Neuronal stem cell (in vitro differentiated cells): ENCODE measurements at places on chromosomes 7 and 10.

GRCh38 chr7:428387-428786 is 91.3 kb downstream of the PDGFA start:
- H3K27me3 ChIP-seq: no peaks in the 10 kb centered on the region
- no peak overlapping the region for H3K27ac ChIP-seq
- DNase-seq: no peak
- H3K4me3 ChIP-seq: no peak overlapping the region
- H3K4me1 ChIP-seq: no peaks in the 10 kb centered on the region

GRCh38 chr7:143484119-143484518 is 6.4 kb downstream of the TAS2R41 start:
- DNase-seq: no peak
- H3K36me3 ChIP-seq: no peaks in the 10 kb centered on the region
- no peaks in the 10 kb centered on the region for H3K4me1 ChIP-seq
- no peaks in the 10 kb centered on the region for H3K27me3 ChIP-seq
- H3K27ac ChIP-seq: no peak overlapping the region
- no peak overlapping the region for H3K4me3 ChIP-seq

DNA sequence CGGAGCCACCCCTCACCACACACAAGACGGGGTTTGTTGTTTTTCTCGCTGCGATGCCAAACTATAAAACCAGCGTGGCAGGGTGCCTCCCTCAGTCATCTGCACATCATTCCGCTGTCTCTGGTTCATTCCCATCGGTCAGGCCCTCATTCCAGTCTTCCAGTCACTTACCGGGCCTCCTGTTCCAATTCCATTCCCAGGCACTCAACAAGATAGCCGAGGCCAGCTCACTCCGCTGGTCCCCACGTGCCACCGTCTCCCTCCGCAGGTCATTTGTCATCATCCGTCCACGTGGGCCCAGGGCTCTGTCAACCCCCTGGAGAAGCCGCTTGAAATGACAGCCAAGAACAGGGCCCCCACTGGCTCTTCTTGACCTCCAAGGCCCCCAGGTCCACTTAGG is 6.1 kb upstream of the TMEM184A start:
- peaks cover 1% of the 10 kb centered on the region for H3K36me3 ChIP-seq
- H3K4me1 ChIP-seq: peaks cover 15% of the 10 kb centered on the region
- no peak for DNase-seq
- H3K4me3 ChIP-seq: no peak overlapping the region
- H3K27me3 ChIP-seq: no peaks in the 10 kb centered on the region

GRCh38 chr10:21194510-21194993 is 297.4 kb upstream of the NEBL start:
- no peak overlapping the region for H3K27ac ChIP-seq
- H3K4me1 ChIP-seq: no peaks in the 10 kb centered on the region
- H3K36me3 ChIP-seq: no peaks in the 10 kb centered on the region
- no peak for DNase-seq
- H3K4me3 ChIP-seq: no peak overlapping the region

DNA sequence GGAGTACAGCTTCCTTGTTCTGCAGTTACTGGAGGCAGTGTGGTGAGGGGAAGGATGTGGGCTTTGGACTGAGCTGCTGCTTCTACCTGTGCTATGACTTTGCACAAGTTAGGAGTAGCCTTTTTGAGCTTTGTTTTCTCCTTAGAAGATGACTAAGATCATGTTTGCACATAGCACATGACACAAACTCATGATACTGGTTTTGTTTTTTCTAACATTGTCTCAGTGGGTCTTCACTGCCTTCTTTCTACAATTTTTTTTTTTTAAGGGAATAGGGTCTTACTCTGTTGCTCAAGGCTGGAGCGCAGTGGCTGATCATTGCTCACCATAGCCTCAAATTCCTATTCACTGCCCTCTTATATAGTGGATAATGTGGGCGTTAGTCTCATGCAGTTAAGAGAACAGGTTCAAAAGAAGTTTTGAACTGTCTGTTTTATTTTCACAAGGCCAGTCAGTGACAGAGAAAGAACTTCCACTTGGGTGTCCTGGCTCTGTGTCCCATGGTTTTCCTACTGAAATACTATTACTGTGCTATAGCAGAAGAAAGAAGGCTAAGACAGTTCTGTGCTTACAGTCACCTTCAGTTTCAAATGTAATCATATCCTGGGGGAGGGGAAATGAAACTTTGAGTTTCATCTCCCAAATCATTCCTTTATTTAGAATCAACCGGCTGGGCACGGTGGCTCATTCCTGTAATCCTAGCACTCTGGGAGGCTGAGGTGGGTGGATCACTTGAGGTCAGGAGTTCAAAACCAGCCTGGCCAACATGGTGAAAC is 72.0 kb downstream of the KAT6B start:
- no peaks in the 10 kb centered on the region for H3K27me3 ChIP-seq
- no peak overlapping the region for H3K27ac ChIP-seq
- H3K36me3 ChIP-seq: no peaks in the 10 kb centered on the region
- no peaks in the 10 kb centered on the region for H3K4me1 ChIP-seq

GRCh38 chr7:38171623-38172391 is 6.2 kb upstream of the STARD3NL start:
- H3K4me1 ChIP-seq: no peaks in the 10 kb centered on the region
- no peak overlapping the region for H3K4me3 ChIP-seq
- no peak for DNase-seq
- no peaks in the 10 kb centered on the region for H3K36me3 ChIP-seq
- H3K27ac ChIP-seq: no peak overlapping the region

DNA sequence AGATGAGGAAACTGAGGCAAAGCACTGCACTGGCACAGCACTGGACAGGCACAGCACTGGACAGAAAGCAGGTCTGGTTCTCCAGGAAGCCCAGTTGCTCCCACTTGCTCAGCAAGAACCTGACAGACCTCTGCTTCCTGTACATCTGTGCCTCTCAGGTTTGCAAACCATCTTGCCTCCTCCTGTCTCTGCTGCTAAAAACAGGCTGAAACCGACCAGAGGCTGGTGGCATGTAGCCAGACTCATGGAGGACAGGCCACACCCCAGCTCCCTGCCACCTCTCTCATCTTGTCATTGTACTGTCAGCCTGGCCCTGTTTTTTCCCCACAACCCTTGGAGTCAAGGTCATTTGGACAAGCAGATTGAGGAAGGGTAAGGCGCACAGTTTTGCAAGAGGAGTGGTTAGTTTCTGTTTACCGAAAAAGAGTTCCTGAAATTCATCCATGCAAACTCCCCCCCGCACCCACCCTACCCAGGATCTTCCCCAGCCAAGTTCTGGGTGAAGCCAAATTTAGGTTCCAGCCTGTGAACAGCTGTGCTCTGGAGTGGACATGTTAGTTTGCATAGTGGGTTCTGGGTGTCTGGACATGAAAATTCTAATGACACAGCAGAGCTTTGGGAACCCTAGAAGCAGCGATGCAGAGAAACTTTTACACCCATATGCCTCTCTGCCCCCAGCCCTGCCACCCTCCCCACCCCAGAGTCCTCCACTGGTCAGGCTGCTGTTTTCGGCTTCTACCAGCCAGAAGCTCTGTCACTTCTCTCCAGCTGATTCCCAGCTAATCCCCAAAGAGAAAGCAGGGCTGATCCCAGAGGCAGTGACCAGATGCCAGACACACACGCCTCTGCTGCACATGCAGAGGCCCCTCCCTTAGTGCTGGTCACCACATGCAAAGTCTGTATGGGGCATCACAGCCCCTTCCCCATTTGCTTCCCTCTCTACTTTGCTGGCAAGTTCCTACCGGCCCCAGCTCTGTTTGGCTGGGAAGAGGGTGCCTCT is 8.5 kb upstream of the C10orf105 start:
- no peak overlapping the region for H3K4me3 ChIP-seq
- H3K4me1 ChIP-seq: no peaks in the 10 kb centered on the region
- no peaks in the 10 kb centered on the region for H3K27me3 ChIP-seq
- H3K36me3 ChIP-seq: no peaks in the 10 kb centered on the region
- DNase-seq: no peak

- no peaks in the 10 kb centered on the region for H3K36me3 ChIP-seq
- DNase-seq: no peak
- H3K4me3 ChIP-seq: no peak overlapping the region
- no peaks in the 10 kb centered on the region for H3K27me3 ChIP-seq
Measured at GRCh38 chr7:108372618-108373017, 83.6 kb downstream of the NRCAM start.

GRCh38 chr7:2948749-2949148 is 94.9 kb downstream of the CARD11 start:
- H3K27me3 ChIP-seq: peaks cover 7% of the 10 kb centered on the region
- no peaks in the 10 kb centered on the region for H3K36me3 ChIP-seq
- DNase-seq: no peak
- no peak overlapping the region for H3K4me3 ChIP-seq
- no peaks in the 10 kb centered on the region for H3K4me1 ChIP-seq

- H3K27me3 ChIP-seq: no peaks in the 10 kb centered on the region
- no peak overlapping the region for H3K27ac ChIP-seq
- DNase-seq: no peak
- H3K36me3 ChIP-seq: no peaks in the 10 kb centered on the region
Measured at GRCh38 chr7:30877015-30877769, 34.5 kb upstream of the AQP1 start.

- H3K27ac ChIP-seq: no peak overlapping the region
- no peak for DNase-seq
- H3K4me1 ChIP-seq: no peaks in the 10 kb centered on the region
- H3K36me3 ChIP-seq: no peaks in the 10 kb centered on the region
- no peak overlapping the region for H3K4me3 ChIP-seq
Measured at GRCh38 chr7:131321656-131322055, 6.0 kb upstream of the MKLN1 start.

DNA sequence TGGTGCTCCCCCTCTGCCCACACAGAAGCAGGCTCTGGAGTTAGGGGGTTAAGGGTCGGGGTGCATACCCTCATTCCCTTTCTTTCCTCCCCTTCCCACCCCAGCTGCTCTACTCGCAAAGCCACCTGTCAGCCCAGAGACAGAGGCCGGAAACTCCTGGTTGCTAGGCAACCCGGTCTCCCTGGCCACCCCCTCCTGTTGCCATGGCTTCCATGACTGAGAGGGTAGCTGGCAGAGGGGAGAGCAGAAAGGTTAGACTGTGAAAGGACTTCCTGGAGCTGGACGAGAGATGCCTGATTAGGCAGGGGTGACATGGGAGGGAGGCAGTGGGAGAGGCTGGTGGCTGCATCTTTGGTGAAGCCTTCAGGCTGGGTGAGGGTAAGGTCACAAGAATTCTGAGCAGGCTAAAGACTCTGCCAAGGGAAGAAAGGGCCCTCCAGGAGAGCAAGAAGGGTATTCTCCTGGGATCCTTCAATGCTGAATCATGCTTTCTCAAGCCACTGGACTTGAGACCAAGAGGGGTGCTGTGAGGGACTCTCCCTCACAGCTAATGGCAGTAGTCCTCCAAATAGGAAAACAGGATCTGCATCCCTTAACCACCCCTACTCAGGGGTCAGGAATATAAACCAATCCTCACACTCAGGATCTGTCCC is 5.4 kb downstream of the PSD start:
- peaks cover 17% of the 10 kb centered on the region for H3K36me3 ChIP-seq
- H3K4me1 ChIP-seq: peaks cover 69% of the 10 kb centered on the region
- DNase-seq: no peak
- H3K27me3 ChIP-seq: no peaks in the 10 kb centered on the region
- H3K4me3 ChIP-seq: no peak overlapping the region

DNA sequence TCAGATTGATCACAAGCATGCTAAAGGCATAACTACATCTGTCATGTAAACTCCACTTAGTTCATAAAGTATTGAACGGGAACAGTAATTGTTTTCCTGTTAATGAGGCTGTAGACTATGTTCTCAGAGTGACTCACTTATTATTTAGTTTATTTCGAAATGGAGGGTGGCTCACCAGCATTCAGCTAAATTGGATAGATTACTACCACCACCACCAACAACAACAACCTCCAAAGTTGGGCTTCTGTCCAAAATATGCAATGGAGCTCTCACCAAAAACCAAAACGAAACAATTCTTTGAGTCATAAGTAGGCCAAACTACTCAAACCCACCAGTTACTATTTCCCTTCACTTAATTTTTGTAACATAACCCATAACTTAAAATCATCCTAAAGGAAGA is 127.9 kb upstream of the NRBF2 start:
- H3K27ac ChIP-seq: no peak overlapping the region
- no peak overlapping the region for H3K4me3 ChIP-seq
- no peaks in the 10 kb centered on the region for H3K4me1 ChIP-seq
- no peaks in the 10 kb centered on the region for H3K36me3 ChIP-seq
- DNase-seq: no peak

- no peaks in the 10 kb centered on the region for H3K27me3 ChIP-seq
- DNase-seq: peak; percentile 12
- peak overlapping the region; percentile 62 for H3K27ac ChIP-seq
- peaks cover 8% of the 10 kb centered on the region for H3K4me1 ChIP-seq
Measured at GRCh38 chr7:38178695-38179344, 775 bp downstream of the STARD3NL start.

DNA sequence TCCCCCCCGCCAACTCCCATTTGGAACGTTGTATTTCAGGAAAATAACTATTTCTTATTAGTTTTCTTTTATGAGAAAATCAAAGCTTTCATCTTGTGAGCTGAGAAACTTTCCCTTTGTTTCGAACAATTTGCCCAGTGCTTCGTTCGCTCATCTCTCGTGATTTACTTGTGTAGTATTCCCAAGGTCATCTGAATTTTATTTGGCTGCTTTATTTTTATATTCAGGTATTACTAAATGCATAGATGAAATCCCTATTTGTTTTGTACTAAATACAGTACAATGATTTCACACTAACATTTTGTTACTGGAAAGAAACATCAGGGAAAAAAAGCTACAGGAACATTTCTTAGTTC is 12.0 kb upstream of the EBLN1 start:
- no peaks in the 10 kb centered on the region for H3K36me3 ChIP-seq
- no peak for DNase-seq
- H3K27me3 ChIP-seq: peaks cover 33% of the 10 kb centered on the region
- H3K4me1 ChIP-seq: no peaks in the 10 kb centered on the region
- no peak overlapping the region for H3K27ac ChIP-seq

DNA sequence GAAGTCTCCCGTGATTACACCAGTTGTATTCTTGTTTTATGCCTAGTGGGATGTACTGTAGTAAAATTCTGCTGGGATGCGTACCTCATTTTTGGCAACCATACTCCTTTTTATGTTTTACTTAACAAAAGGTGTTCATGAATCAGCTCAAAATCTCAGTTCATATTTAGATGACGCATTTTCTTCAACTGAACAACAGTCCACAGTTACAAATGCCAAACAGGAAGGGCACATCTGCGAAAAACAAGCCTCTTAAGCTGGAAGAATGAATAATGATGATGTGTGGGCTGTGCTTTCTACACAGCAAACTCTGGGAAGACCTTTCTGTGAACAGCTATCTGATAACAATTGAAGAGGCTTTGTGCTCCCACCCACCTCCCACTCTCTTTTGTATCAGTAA is 68.4 kb upstream of the NRBF2 start:
- H3K27me3 ChIP-seq: no peaks in the 10 kb centered on the region
- H3K36me3 ChIP-seq: no peaks in the 10 kb centered on the region
- no peak overlapping the region for H3K4me3 ChIP-seq
- DNase-seq: no peak
